ENCODE measurements at places on chromosomes 1 and 21. TPM values are rescaled to one million over a fixed set of nuclear protein-coding genes. Genes with fewer than 3 reads are reported as not detected.

- DNase-seq, result no peak
These were observed 11.1 kb upstream of the KCNE1 start for GRCh38 chr21:34523019-34523555.

DNA sequence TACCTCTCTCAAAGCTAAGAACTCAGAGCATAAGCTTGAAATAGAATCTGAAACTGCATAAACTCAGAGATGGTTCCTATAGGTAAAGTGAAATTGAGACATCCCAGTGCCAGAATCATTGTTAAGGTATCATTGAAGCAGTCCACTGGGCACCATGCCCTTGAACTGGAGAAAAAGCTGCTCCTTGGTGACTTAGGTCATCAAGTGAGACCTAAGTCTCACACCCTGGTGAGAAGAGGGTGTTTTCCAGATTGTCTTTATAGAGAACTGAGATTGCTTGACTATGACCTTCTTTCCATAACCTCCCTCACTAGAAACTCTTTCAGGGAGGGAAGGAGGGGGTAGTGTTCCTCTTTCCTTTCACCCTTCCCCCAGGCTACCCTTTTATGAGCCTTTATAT, 9.4 kb upstream of the ATP6V1G3 start:
- DNase-seq, result no peak

DNA sequence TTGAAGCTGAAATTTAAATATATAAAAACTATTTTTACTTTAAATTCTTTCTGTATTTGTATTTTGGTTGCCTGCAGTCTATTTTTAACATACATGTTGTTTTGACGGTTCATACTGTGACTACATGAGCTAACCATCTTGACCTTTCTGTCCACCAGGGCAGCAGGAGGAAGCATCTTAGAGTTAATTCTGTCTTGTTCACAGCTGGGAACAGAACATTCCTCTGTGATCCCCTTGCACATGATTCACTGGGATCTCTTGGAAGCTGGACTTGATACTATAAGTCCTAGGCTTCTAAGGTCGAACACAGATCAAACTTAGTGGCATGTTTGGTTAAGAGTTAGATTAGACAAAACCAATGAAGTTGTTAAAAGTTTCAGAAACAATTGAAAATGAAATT, 99.7 kb downstream of the NFIA start:
- peak; percentile 65 for DNase-seq

DNA sequence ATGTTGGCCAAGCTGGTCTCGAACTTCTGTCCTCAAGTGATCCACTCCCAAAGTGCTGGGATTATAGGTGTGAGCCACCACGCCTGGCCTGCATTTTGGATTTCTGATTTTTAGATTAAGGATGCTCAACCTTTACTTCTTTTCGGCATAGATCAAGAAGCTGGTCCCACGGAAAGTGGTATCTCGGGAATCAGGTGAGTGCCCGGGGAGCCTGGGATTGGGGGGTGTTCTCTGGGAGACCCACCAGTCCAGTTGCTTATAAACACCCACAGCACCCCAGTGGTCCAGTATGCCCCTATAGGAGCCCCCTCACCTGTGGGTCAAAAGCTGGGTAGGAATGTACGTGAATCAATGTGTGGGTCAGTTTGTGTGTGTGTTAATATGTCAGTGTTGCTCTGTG, 3.2 kb downstream of the SH3D21 start:
- no peak for DNase-seq

DNA sequence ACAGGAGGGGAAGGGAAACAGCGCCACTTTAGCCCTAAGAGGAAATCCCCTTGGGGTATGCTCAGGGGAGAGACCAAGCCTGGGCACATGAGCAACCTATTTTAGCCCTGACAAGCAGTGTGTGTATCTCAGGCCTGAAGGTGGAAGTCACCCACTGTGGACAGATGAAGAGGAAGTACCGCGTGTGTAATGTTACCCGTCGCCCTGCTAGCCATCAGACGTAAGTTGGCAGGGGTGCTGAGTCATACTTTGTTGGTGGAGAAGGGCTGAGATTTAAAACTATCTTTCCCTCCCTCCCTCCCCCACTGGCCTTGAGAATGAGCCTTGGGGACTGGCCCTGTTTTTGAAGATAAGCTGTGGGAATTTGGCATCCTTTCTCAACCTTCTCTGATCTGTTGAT, 11.2 kb downstream of the AGO1 start:
- peak; percentile 52 for DNase-seq

DNA sequence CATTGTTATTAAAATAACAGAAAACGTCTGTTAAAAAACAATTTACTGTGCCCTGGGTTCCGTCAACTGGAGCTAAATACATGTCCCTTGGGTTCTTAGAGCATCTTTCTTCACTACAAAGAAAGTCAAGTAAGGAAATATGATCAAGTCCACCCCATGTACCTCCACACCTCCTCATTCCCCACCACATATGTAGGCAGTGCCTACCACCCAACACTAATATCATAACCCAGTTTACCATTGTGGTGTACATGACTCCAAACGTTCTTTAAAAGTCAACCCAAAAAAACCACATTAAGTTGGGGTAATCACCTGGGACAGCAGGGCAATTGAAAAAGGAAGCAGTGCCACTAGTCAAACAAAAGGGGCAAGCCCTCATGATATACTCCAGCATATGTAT, 7.8 kb upstream of the LRRC52 start:
- no peak for DNase-seq

GRCh38 chr1:94193128-94193527, 44.3 kb downstream of the ARHGAP29 start:
- no peak for DNase-seq

DNA sequence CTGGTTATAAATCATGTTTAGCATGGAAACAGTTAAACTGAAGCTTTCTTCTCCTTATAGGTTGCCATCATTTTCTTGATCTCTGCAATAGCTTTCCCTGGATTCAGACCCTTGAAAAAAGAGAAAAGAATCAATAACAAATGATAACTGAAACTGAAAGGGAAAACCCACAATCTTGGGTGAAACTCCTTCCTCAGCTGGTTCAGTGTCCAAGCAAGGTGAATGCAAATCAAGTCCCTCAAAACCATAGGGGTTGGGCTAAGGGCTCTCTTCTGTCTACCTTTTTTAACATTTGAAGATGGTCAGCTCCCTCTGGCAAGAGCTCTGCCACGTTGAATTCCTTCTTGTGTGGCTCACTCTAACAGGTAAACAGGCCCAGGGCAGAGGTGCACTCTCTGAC, 7.1 kb upstream of the ATP13A2 start:
- DNase-seq, result no peak

- peak; percentile 71 for DNase-seq
These were observed 40.1 kb upstream of the MYSM1 start for GRCh38 chr1:58739856-58740466.

- DNase-seq, result no peak
These were observed 35.4 kb upstream of the HEATR1 start for GRCh38 chr1:236639686-236640085.

- DNase-seq, result no peak
These were observed 450.8 kb downstream of the PTPRU start for GRCh38 chr1:29687166-29687565.

DNA sequence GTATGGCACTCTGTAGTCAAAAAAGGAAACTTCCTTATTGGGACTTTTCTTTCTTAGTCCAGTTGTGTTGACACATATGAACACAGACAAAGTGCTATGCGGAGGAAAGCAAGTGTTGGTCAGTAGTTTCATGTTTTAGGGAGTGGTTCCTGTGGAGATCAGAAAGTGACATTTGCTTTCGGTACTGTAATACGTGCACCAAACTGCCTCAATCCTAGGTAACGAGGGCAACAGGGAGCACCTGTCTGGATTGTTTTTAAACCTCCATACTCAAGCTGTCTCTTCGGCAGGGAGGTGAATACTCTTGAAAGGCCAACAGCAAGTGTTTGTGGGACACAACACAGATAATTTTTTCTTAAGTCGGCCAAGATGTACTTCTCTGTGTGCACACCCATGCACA, 9.1 kb downstream of the RHOU start:
- no peak for DNase-seq

DNA sequence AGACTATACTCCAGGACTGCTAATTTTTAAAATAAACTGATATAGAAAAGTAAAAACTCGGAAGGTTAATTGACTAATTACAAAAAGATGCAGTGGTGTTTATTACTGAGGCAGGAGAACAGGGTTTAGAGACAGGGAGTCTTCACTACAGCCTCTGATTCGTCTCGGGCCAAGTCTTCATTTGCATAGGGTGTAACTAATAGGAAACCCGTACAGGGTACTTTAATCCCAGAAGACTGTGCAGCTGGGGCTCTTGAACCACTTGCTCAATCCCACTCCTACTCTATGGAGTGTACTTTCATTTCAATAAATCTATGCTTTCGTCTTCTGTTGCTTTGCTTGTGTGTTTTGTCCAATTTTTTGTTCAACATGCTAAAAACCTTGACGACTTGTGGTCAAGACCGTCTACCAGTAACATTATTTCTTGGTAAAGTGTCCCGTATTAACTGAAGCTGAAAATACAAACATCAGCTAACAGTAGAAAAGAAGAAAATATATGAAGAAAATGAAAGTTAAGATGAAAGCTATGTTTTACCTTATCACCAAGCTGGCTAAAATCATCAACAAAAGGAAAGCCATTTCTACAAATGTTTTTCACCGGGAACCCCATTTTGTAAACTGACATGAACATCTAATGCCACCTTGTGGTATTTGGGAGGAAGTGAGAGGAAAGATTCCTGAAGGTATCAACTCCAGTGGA, 8.0 kb downstream of the SDHB start:
- peak; percentile 72 for DNase-seq

- DNase-seq, result no peak
These were observed 12.3 kb downstream of the WNT3A start for GRCh38 chr1:228018961-228019721.

NBPF26 gene
- 13.1 TPM for total RNA-seq

PTPRU gene
- 7.0 TPM for total RNA-seq

MIXL1 gene
- not detected for total RNA-seq

CYP4X1 gene
- not detected for total RNA-seq

ATP1A4 gene
- not detected for total RNA-seq

KRTAP11-1 gene
- total RNA-seq, result not detected

ANKRD65 gene
- total RNA-seq, result not detected

HMCN1 gene
- total RNA-seq, result 7.8 TPM

ALG6 gene
- 12.2 TPM for total RNA-seq

OR2T11 gene
- not detected for total RNA-seq

CELA3A gene
- total RNA-seq, result not detected

S100A1 gene
- not detected for total RNA-seq

MAP3K21 gene
- 0.18 TPM for total RNA-seq

OPRD1 gene
- under 0.01 TPM for total RNA-seq
